CD4-positive, alpha-beta T cell treated with Interferon alpha-2 for 1 hour (primary cell): ENCODE measurements at places on chromosomes 6 and 20.

- no peak for DNase-seq
Observed at GRCh38 chr20:50916257-50916656, 15.0 kb downstream of the ADNP start.

DNA sequence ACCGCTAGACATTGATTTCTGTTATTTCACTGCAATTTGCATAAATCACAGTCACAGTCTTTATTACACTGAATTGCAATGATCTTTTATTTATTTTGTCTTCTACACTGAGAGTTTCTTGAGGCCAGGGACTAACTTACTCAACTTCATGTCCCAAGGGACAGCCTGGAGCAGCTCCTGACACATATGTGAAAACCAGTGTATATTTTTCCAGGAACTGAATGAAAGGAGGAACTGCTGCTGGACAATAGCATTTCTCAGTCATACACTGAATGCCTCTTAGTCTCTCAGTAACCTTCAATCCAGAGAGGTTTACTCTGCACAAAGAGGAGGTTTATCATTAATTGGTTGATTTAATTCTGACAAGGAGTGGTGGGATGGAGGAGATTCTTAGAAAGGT, 5.9 kb downstream of the F13A1 start:
- DNase-seq, result no peak

DNA sequence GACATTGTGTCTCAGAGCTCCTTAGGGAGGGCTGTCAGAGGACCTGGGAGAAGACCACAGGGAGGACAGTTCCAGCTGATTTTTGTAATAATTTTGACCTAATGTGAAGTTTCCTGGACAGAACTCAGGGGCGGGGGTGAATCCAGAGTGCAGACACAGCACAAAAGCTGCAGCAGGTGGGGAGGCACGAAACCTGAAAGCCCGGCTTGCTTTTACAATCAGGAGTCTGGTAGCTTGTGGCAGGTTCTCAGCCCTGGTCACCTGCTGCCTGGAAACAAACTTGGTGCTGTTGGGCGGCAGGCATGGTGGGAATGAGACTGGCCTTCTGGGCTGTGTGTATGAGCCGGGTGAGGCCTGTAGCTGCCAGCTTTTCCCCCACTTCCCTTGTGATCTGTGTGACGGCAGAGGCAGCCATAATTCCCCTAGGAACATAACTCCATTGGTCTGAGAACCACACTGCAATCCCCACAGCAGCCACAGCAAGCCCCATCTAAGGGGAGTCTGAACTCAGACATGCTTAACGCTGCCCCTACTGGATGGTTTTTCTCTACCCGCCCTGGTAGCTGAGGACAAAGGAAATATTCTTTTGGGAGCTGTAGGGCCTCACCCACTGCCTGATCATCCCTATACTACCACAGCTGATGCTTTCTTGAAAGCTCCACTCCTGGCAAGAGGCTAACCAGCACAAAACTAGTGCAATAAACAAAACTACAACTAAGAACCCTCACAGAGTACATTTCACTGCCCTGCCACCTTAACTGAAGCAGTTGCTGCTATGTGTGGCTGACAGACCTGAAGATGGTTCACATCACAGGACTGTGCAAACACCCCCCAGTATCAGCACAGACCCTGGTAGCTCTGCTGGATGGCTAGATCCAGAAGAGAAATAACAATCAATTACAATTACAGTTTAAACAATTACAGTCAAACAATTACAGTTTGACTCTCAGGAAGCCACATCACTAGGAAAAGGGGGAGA, 1055.1 kb upstream of the GJE1 start:
- no peak for DNase-seq

DNA sequence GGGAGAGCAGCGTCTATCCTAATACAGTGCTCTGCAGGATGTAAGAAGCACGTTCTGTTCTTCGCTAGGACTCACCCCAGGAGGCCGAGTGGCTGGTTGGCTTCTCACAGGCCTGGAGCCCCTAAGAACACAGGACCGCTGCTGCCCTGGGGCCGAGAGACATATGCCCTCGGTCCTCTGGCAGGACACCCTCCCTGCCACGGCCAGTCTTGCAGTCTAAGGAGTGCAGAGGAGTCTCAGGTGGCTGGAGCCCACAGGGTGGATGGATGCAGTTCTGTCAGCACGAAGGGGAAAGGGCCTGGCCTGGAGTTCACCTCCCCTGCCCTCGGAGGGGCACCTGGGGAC, 96.5 kb downstream of the SMOC2 start:
- no peak for DNase-seq

DNA sequence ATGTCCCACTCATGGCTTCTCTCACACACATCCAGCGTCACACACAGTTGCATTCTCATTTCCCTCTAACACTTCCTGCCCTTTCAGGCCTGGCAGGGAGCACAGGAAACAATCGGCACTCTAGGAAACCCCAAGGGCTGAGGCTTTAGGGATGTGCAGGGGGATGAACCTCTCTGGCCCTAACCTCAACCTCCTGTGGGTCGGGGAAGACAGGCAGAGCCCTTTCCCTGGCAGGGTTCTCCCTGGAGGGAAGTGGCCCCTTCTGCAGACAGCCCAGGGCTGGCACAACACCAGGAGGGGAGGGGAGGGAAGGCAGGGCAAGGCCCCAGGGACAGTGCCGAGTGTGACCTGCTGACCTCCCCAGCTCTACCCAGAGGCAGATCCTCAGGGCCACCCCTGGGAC, 2.7 kb downstream of the TEAD3 start:
- no peak for DNase-seq

- no peak for DNase-seq
Observed at GRCh38 chr6:141541581-141542324, 591.0 kb upstream of the GJE1 start.

DNA sequence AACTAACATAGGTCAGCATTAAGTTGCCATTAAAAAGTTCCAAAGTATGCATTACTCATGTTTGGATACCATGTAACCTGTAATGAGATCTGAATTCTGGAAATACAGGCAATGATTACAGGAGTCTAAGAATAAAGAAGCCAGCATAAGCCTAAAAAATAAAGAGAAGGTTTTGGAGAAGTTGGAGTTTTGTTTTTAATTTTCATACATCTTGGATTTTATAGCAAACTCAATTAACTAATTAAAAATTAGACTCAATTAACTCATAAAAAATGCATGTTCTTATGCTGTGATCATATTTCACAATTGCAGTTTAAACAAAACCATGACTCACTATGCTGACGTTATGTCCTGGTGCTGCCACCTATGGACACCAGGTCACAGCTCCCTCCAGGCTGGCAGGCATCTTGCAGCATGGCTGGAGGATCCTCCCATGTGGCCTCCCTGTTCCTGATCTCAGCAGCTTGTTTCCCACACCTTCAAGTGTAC, 648.8 kb upstream of the AGPAT4 start:
- DNase-seq, result no peak

DNA sequence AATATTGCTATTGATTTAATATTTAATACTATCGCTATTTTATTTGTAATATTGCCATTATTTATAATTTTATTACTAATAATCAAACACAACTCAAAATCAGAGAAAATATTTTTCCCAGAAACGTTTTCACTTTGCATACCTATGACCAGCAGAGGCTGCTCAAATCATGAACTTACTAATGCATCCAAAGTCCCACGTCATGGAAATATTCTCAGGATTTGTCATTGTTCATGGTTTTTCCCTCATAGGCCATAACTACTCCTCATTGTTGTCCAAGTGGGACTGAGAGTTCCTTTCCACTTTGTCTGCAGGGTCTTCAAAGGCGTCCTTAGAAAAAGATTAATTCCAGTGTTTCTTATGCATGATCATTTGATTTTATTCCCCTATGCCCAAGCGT, 344.8 kb downstream of the THBS2 start:
- no peak for DNase-seq

GRCh38 chr20:4160761-4161305, 145.5 kb upstream of the RNF24 start:
- DNase-seq, result peak; percentile 13

DNA sequence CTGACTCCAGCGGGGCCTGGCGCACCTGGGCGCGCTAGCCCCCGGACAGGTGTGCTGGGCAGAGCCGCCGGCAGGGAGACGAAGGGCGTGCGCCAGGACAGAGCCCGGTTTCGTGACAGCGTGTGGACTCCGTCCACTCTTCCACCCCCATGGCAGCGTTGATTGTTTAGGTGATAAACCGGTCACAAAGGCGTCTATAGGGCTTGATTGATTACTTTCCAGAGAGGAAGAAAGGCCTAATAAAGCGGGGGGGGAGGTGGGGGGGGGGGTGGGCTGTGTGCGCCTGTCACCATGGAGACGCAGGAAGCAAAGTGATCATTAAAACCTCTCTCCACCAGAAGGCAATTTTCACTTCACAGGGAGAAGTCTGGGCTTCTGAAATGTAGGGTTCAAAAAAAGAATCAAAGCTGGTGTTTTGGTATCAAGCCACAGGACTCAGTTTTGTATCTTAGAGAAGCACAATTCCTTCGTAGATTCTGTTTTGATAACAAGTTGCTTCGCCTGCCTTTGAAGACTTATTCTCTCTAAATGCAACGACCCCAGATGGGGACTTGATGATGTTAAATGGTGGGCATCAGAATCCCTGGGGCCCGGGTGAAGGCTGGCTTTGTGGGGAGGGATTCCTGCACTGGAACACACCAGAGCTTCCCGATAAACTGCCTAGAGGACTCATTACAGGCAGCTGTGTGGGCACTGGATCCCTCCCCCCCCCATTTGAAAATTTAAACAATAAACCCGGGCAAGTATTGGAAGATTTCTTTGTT, 1.4 kb downstream of the PHACTR3 start:
- DNase-seq, result no peak

DNA sequence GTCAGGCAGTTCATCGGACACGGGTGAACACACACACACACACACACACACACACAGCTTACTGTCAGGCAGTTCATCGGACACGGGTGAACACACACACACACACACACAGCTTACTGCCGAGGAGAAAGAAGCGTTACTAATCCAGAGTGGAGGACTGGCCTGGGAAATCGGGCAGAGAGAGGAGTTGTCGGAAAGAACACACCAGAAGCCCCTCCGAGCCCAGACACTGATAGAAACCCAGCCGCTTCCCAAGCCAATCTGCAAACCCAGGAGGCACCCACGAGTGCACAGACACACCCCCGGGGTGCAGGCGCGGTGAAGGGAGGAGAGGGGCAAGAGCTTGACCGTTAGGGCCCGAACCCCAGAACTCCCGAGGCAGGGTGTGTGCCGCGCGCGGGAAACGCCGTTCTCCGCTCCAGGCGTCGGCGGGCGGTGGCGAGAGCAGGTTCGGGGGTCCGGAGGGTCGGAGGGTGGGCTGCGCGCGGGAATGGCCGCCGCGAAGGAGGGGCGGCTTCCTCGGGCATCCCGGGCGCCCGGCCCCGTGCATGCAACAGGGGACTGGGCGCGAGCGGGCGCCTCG, 636 bp downstream of the ELOVL2 start:
- no peak for DNase-seq

- DNase-seq, result no peak
Observed at GRCh38 chr6:57307850-57308249, 9.6 kb upstream of the PRIM2 start.

DNA sequence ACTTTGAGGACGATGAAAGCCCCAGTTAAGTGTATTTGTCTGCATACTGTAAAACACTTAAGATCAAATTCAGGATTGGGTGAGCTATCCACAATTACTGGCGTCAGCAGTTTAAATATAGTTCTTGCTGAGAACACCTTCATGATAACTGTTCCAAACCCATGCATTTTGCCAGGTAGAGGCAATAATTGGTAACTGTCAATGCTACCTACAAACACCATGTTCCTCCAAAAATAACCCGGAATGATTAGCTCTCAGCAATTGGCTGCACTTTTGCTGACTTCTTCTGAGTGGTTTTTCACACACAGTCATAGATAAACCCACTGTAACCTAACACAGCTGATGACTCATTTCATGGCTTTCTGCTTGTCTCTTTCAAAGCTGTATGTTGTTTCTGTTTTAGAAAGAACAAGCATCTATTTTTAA, 1358.6 kb upstream of the GJE1 start:
- DNase-seq, result no peak

DNA sequence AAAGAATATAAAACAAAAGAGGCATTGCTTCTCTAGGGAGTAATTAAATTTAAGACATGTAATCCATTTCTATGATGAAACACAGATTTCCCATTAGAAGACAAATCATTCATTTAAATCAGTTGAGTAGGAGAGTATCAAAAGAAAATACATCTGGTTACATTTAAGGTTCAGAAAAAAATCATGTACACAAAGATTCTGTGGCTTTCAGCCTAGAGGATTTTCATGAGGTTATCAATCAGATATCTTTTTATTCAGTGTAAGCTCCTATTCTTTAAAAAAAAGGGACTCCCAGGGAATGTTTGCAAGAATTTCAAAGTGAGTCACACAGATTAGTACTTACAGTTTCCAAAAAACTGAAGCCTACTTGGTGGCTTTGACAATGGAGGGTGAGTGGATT, 24.9 kb downstream of the COL21A1 start:
- DNase-seq, result no peak

GRCh38 chr6:84618046-84618752, 146.2 kb downstream of the TBX18 start:
- DNase-seq, result no peak

GRCh38 chr6:152696522-152696921, 1.2 kb upstream of the MYCT1 start:
- no peak for DNase-seq

DNA sequence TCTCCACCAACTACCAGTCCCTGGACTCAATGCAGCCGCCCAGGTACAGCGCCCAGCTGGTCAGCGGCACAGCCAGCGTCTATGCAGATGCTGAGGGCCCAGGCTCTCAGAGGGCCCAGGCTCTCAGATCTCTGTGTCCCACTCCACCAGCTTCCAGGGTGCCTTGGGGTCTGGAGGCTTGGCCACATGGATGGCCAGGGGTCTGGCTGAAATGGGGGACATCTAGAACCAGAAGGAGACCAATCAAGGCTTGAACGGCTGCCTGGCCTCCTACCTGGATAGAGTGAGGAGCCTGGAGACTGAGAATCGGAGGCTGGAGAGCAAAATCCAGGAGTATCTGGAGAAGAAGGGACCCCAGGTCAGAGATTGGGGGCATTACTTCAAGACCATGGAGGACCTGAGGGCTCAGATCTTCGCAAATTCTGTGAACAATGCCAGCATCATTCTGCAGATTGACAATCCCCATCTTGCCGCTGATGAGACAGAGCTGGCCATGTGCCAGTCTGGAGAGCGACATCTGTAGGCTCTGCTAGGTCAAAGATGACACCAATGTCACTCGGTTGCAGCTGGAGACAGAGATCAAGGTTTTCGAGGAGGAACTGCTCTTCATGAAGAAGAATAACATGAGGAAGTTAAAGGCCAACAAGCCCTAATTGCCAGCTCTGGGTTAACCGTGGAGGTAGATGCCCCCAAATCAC, 44.1 kb upstream of the GRM4 start:
- peak; percentile 50 for DNase-seq

GRCh38 chr6:144377586-144378210, 92.6 kb downstream of the UTRN start:
- DNase-seq, result no peak

- no peak for DNase-seq
Observed at GRCh38 chr6:108779536-108780275, 68.5 kb upstream of the ARMC2 start.

GRCh38 chr6:131282365-131282764, 147.1 kb downstream of the AKAP7 start:
- DNase-seq, result no peak

DNA sequence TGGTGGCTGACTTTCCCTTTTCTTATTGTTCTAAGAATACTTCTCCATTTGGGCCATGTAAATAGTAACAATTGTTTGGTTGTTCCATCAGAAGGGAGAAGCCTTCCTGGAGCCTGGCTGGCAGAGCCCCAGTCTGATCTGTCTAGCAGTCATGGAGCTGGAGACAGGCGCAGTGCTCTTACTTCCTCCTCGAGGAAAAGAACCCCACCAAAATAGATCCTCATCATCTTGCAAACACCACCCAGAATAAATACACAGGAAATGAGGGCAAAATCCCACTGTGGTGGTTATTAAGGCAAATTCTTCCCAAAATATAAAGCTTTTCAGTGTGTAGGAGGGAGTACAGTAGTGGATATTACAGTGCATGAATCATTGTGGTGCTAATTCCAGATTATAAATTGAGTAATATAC, 195.1 kb upstream of the SGK1 start:
- DNase-seq, result no peak
